ENCODE measurements at places on chromosomes 12 and 14.

DNA sequence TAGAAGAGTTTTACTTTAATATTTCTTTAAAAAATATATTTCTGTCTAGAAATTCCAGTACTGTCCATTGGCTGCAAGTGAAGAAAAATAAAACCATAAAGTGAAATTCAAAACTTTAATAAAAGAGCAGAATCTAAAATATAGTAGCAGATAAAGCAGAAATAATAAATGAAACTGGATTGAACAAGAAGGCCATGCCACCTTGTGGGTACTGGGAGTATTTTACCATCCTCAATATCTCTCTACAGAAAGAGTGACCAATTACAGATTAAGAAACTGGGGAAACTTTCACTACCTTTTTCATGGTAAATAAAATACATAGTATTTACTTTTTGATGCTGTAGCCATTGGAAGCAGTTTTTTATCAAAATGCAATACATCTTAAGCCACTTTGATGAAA is 220.5 kb downstream of the BCAT1 start:
- no peak for DNase-seq

DNA sequence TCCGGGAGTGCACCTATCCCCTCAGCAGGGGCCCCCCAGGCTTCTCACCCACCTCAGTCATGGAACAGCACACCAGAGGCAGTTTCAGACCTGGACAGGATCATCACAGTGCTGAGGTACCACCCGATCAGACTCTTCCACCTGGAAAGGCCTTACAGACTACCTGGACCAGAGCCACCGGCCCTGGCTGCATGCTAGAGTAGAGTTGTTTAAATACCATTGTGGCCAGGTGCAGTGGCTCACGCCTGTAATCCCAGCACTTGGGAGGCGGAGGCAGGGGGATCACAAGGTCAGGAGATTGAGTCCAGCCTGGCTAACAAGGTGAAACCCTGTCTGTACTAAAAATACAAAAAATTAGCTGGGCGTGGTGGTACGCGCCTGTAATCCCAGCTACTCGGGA is 61.5 kb downstream of the TSPAN11 start:
- DNase-seq, result no peak

GRCh38 chr12:116064493-116064892 is 213.0 kb downstream of the MED13L start:
- DNase-seq, result no peak

GRCh38 chr12:18567787-18568186 is 170.0 kb downstream of the PLCZ1 start:
- no peak for DNase-seq

DNA sequence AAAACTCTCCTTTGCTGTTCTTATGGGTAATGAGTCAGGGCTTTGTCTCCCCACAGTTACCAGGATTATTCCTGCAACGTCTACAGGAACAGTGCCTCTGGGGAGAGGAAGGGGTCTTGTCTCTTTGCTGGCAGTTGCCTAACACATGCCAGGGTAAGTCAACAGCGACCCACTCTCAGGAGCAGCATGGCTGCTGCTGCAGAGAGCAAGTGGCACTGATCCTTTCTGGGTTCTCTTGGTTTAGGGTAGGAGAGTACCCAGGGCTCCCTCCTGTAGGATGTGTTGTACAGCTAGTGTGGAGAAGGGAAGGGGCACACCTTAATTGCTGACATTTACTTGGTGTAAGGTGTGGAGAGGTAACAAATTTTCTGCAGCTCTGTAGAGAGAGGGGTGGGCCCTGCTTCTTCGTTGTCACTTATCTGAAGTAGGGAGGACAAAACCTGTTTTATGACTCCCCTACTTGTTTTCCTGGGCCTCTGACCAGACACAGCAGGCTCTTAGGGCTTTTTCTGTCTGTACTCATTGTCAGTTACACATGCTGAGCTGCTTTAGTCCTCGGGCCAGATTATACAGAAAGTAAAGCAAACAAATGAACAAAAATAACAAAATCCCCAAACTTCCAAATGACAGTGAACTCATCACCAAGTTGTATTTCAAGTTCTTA is 168.2 kb downstream of the ACSS3 start:
- DNase-seq, result no peak
